NCI-H1092 treated with DMSO at 0.1 percent for 48 hours (cell line): ENCODE measurements at places on chromosomes 4 and X.

- no peak for DNase-seq
Measured at GRCh38 chr4:150268444-150268843, 190.2 kb downstream of the DCLK2 start.

DNA sequence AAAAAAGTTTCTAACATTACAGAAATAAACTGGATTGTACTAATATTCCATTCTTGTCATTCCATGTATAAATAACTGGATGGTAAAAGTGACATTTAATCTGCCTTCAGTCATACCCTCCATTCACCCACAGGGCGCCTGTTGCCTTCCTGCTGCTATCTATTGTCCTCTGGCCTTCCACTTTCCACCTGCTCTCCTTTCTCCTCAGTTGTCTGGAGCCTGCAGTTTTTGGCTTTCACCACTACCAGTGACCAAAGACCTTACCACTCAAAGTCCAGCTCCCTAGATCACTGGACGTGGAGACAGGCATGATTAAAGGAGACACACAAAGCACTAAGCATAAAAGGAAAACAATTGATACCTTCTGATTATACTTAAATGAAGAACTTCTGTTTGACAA is 46.2 kb upstream of the NHS start:
- DNase-seq = peak; percentile 10

GRCh38 chrX:130173190-130173895 is 1.6 kb downstream of the RAB33A start:
- no peak for DNase-seq

GRCh38 chrX:50814701-50815100 is 707 bp upstream of the SHROOM4 start:
- DNase-seq = no peak

DNA sequence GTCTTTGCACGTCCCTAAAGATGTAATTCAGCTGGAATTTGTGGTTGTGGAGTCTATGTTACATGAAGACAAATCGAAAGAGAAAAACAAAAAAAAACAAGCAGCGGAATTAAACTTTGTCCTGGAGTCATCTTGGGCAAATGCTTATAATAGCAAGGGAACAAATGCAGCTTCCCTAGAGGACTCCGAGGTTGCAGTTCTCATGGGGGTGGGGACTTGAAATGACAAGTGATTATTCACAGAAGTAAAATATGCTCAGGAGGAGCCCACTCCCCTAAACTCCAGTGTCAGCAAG is 362.4 kb downstream of the ARHGAP24 start:
- no peak for DNase-seq

DNA sequence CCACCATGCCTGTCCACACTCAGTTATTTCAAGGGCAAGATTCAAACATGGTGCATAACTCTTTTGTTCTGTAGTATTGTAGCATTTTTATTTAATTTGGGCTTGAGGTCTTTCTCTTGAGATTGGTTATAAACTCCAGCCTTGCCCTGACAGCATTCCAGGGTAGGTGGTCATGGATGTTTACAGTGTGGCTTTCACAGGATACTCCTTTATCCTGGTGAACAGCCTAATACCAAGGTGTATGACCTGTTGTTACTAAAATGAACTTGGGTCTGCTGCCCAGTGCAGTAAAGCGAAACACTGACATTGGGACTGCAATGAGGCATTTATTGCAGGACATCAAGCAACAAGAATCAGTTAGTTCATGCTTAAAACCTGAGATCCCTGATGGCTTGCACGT is 434.8 kb downstream of the ANKRD50 start:
- DNase-seq = no peak

DNA sequence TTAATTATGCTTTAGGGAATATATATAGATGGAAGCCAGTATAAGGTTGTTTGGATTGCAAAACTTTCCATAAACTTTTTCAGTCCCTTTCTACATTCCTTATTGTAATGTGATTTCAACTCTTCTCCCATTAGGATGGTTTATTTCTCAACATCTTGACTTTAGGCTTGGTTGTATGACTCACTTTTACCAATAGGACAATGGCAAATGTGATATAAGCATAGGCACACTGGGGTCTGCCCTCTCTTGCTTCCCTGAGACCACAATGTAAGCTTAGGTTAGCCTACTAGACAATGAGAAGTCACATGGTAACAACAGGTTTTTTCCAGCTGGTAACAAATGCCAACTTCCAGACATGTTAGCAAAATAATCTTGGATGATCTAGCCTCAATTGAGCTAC is 163.3 kb upstream of the RBPJ start:
- DNase-seq = no peak

- DNase-seq = no peak
Measured at GRCh38 chr4:47359891-47360290, 103.6 kb downstream of the COMMD8 start.

DNA sequence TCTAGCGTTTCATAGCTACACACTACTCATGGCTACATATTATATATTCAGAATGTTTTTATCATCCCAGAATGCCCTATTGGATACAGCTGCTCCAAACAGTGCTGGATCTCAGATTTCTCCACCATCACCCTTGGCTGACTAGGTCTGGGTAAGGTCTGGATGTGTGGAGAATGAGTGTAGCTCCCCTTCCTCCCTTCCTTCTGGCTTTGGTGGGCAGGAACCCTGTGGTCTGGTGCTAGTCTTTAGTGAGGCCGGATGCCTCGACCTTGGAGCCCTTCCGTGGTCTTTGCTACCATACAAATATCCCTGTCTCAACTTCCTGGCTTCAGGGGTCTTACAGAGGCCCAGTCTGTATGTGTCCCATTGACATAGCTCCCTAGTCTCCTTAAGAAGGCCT is 52.1 kb upstream of the KDR start:
- no peak for DNase-seq

DNA sequence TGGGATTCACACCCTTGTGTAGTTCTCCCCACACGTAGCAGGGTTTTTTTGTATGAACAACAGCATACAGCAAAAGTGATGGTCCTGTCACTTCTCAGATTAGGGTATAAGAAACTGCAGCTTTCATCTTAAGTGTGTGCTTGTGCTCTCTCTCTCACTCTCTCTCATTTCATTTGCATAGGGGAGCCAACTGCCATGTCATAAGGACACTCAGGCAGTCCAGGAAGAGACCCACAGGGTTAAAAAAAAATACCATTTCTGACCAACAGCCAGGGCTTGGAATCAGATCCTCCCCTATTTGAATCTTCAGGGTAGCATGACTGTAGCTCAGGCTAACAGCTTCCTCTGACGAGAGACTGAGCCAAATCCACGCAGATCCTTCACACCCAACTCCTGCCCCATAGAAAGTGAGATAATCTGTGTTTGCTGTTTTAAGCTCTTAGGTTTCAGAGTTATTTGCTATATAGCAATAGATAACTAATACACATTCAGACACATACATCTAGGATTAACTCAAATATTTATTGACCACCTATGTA is 331.2 kb downstream of the PAPSS1 start:
- DNase-seq = no peak

DNA sequence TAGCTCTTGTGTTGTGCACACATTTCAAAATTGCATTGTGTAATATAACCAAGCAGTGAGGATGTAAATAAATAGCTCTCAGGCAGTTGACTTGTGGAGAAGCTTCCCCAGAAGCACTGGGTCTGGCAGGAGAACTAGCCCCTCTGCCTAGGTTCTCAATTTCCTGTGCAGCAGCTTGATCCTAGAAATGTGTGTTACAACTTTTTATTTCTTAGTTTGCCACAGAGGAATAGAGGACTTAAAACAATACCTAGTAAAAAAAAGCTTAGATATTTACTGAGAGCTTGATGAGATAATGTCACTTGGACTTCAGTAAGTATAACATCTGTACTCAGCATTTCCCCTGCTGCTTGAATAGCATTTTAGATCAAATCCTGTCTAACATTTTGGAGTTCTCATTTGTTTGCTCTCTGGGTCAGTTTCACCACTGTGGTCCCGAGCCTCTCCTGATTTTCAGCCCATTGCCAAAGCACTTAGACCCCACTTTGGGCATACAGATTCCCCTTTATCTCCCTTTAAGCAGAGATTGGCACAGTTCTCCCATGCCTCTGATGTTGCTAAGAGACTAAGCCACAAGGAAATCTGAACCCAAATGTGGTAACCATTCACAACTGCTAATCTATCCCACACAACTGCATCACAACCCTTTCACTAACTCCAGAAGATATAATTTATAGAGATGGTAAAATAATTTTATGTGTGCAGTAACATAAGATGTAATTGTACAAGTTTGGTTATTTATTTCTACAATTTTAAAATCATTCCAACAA is 98.2 kb upstream of the NRK start:
- no peak for DNase-seq

GRCh38 chr4:158811216-158811540 is 42.4 kb downstream of the FNIP2 start:
- DNase-seq = no peak

DNA sequence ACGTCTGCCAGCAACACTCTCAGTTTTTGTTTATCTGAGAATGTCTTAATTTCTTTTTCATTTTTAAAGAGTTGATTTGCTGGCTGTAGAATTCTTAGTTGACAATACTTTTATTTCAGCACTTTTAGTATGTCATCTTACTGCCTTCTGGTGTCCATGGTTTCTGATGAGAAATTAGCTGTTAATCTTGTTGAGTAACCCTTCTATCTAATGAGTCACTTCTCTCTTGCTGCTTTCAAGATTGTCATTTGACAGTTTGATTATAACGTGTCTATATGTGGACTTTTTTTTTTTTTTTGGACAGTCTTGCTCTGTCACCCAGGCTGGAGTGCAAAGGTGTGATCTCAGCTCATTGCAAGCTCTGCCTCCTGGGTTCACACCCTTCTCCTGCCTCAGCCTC is 24.0 kb upstream of the TMEM255A start:
- no peak for DNase-seq

- no peak for DNase-seq
Measured at GRCh38 chr4:146960634-146961033, 15.0 kb upstream of the TTC29 start.

- no peak for DNase-seq
Measured at GRCh38 chr4:19657856-19658255, 593.8 kb upstream of the SLIT2 start.

- DNase-seq = no peak
Measured at GRCh38 chr4:81495345-81495744, 23.6 kb upstream of the RASGEF1B start.

- no peak for DNase-seq
Measured at GRCh38 chr4:28221536-28221935, 1360.9 kb downstream of the STIM2 start.

DNA sequence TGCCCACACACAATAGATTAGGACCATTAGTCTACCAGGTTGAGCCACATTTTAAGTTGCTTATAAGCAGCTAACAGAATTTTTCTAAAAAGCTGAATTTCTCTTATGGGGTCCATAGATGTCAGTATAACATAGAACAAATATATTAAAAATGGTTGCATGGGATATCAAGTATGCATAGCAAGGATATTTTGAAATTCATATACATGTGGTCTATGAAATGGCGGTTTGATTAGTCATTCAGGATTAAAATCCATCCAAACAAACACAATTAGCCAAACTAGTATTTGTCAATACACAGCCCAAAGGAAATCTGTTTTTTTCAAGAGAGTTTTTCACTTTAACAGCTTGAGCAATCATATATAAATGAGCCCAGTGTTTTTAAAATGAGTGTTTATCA is 33.5 kb upstream of the AMOT start:
- no peak for DNase-seq

GRCh38 chr4:45350438-45350837 is 624.1 kb upstream of the GNPDA2 start:
- no peak for DNase-seq

- DNase-seq = no peak
Measured at GRCh38 chr4:130238121-130238520, 1142.2 kb downstream of the C4orf33 start.

DNA sequence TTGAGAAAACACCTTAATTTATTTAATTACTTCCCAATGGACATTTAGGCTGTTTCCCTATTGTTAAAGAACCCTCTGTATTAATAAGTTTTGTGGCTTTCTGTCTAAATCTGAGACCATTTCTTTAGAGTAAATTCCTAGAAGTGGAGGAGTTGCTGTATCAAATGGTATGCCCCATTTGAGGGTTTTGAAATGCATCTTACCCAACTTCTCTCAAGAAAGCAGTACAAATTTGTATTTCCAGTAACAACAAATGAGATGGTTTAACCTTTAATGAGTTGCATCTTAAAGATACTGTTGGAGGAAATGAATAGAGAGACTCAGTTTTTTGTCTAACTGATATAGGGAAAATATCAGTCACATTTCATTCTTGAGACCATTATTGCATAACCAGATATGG is 70.5 kb upstream of the CBLL2 start:
- no peak for DNase-seq

DNA sequence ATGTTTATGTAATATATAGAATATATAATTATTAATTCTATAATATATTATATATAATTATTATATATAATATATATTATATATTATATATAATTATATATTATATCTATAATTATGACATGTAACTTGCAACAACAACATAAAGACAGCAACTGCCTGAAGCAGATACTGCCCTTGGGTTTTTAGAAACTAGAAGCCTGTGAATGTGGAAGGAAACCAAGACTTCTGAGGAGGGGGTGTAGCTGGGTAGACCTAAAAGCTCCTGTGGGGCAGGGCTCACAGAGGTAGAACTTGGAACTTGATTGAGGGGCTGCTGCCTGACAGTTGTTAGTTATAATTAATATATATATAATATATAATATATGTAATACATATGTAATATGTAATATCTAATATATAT is 167.2 kb upstream of the SLIT2 start:
- DNase-seq = no peak

- no peak for DNase-seq
Measured at GRCh38 chrX:1397441-1398270, 5.7 kb upstream of the SLC25A6 start.

- DNase-seq = no peak
Measured at GRCh38 chrX:68686097-68686977, 38.9 kb downstream of the STARD8 start.

DNA sequence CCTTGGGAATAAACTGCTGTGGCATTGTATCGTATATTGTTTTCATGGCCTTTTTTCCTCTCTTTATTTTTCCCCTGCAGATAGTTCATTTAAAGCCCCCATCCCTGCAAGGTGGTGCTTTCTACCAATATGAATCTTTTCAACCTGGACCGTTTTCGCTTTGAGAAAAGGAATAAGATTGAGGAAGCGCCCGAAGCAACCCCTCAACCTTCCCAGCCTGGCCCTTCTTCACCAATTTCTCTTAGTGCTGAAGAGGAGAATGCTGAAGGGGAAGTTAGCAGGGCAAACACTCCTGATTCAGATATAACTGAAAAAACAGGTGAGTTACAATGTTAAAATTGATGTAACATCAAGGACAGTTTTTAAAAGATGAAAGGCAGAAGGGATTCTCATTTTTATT is 601 bp downstream of the SMARCAD1 start:
- DNase-seq = no peak

GRCh38 chr4:142474398-142475087 is 371.6 kb downstream of the INPP4B start:
- peak; percentile 24 for DNase-seq

GRCh38 chr4:129900430-129900953 is 804.5 kb downstream of the C4orf33 start:
- no peak for DNase-seq

DNA sequence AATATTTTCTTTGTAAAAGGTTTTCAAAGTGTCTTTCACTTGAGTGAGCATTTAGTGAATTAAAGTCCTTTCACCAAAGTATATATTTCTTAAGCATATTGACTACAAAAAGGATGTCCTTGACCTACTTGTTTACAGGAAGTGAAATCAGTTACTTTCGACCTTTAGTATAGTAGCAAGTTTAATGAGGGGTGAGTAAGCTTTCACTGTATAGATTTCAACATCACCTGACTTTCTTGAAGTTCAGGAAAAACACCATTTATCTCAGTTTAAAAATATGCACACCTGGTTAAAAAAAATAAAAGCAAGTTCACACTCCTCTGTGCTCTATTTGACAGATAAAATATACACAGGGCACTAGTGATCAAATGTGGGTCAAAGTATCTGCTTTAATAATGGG is 88.1 kb downstream of the CCSER1 start:
- no peak for DNase-seq
